Activated T-helper 17 cell treated with anti-CD3 and anti-CD28 coated beads, Interleukin-2, amount 50 U/mL, for 72 hours (primary cell): ENCODE measurements at places on chromosomes 13 and 19.
A peak's percentile ranks its signal among the peaks of the same experiment; 100 is the strongest.

DNA sequence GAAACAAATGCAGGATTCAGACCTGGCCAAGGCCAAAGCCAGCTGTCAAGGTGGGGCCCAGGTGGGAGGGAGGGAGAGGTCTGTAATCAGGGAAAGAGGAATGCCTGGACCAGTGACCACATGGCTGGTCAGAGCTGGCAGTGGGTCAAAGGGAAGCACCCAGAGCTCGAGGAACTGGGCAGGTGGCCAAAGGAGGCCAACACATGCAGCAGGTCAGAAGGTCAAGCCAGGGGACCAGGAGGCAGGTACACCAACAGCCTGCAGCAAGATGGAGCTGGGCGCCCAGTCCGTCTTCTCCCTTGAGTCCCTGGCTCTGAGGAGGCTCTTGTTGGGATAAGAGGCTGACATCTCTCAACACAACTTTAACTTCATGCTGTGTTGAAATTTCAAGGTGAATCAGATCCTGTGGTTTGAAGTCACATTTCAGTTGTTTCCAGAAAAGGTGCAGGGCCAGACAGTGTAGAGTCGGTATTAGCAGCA, 17.1 kb downstream of the GPATCH1 start:
- no peak for ATAC-seq
- H3K27ac ChIP-seq, result no peak overlapping the region
- H3K4me1 ChIP-seq, result peaks cover 5% of the 10 kb centered on the region
- no peak overlapping the region for H3K4me3 ChIP-seq
- H3K36me3 ChIP-seq, result peaks cover 100% of the 10 kb centered on the region
- no peaks in the 10 kb centered on the region for H3K27me3 ChIP-seq

DNA sequence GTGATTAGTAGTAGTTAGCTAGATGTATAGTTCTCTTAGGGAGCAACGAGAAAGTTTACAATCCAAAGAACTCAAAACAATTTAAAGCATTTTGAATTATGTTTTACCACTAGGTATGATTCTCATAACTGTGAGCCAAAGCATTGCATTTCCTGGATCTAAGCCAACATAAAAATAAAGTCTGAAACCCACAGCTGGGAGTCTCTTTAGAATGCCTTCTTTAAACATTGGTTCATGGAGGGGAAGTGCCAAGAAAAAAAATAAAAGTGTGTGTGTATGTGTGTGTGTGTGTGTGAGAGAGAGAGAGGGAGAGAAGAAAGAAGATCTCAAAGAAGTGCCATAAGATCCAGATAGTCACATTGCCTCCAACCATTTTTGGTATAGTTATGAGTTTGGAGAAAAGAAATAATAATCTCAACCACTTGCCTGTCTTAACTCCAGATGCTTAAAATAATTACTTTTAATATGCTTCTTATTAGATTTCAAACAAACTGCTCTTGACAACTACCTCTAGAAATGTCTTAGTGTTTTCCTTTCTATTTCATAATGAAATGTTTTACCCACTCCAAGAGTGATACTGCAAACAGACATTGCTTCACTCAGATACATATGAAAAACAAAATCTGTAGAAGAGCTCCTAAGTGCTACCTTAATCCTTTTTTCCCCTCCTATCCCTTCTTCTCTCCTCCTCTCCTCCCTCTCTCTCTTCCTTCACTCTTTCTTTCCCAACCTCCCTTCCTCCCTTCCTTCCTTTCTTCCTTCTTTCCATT, 554.1 kb downstream of the KCTD12 start:
- no peaks in the 10 kb centered on the region for H3K36me3 ChIP-seq
- no peaks in the 10 kb centered on the region for H3K27me3 ChIP-seq
- H3K27ac ChIP-seq, result no peak overlapping the region
- ATAC-seq, result no peak
- no peak overlapping the region for H3K4me3 ChIP-seq

DNA sequence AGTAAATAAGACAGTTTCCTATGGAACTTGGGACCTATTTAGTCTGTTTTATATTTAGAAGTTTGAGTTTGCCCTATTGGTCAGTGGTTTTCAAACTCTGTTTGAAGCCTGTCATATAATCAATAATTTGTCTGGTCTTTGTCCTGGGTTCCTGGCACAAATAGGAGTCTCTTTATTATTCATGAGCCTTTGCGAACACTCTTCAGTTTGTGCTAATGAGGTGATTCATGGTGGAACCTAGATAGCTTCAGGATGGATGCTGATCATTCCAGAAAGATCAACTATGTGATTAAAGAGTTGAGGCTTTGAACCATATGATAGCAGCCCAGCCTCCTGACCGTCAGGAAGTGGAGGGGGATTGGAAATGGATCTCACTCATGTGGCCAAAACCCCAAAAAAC, 10.0 kb upstream of the VWA8 start:
- no peaks in the 10 kb centered on the region for H3K4me1 ChIP-seq
- no peaks in the 10 kb centered on the region for H3K36me3 ChIP-seq
- no peak for ATAC-seq
- H3K27me3 ChIP-seq, result no peaks in the 10 kb centered on the region
- H3K27ac ChIP-seq, result no peak overlapping the region
- no peak overlapping the region for H3K4me3 ChIP-seq

- H3K4me3 ChIP-seq, result no peak overlapping the region
- peaks cover 13% of the 10 kb centered on the region for H3K4me1 ChIP-seq
- peak; percentile 59 for ATAC-seq
- no peaks in the 10 kb centered on the region for H3K27me3 ChIP-seq
- no peak overlapping the region for H3K27ac ChIP-seq
- H3K36me3 ChIP-seq, result no peaks in the 10 kb centered on the region
Measured at GRCh38 chr13:114140906-114141250, 8.5 kb upstream of the RASA3 start.

- H3K27me3 ChIP-seq, result no peaks in the 10 kb centered on the region
- ATAC-seq, result peak; percentile 98
- H3K27ac ChIP-seq, result peak within 1 kb of the TSS; percentile 86
Measured at GRCh38 chr19:18571564-18572344, at the start of gene UBA52. Gene UBA52, plus strand, starts transcription at chr19:18571857. Its CDS starts 1,444 bp downstream, at chr19:18573301.

DNA sequence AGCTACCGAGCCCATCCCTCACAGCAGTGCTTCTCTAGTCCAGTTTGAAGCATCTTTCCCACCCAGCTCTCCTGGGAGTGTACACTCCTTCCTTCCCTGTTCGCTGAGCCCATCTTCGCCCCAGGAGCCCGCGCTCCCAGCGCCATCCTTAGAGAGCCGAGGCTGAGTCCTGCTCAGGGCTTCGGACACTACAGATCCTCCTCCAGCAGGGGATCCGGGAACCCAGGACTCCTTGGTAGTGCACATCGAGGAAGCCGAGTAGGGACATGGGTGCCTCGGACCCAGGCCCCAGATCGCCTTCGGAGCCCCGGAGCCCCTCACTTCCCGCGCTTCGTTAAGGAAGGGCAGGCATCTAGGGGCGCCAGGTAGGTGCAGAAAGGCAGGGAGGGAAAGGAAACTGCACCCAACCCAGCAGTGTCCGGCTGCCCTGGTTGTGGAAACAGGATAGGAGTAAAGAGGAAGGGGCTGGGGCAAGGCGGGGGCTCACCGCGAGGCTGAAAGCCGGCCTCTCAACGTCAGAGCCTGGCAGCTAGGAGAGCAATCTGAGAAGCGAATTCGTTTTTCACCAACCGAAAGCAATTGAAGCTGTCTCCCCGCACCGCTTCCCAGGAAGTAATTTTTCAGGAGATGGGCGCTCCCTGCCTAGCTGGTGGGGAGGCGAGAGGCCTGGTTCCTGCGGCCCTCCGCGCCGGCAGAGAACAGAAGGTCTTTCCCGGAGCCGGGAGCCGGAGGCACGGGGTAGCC, 1.0 kb downstream of the PDX1 start:
- peak overlapping the region; percentile 77 for H3K4me3 ChIP-seq
- no peaks in the 10 kb centered on the region for H3K36me3 ChIP-seq
- H3K27me3 ChIP-seq, result peaks cover 51% of the 10 kb centered on the region
- no peak for ATAC-seq
- H3K27ac ChIP-seq, result no peak overlapping the region
